ENCODE measurements at places on chromosomes 13 and 19. TPM values are rescaled to one million over a fixed set of nuclear protein-coding genes. Genes with fewer than 3 reads are reported as not detected.

Gene ZNF44
- 8.6 TPM for polyA plus RNA-seq

Gene BCAM
- 2.9 TPM for polyA plus RNA-seq

Gene CPT1C
- polyA plus RNA-seq = 1.9 TPM

Gene PLVAP
- 34.4 TPM for polyA plus RNA-seq

Gene PGLYRP1
- not detected for polyA plus RNA-seq

Gene PPP1R13L
- 12.7 TPM for polyA plus RNA-seq

Gene EPSTI1
- polyA plus RNA-seq = 18.2 TPM

Gene TUBA3C
- polyA plus RNA-seq = not detected

DNA sequence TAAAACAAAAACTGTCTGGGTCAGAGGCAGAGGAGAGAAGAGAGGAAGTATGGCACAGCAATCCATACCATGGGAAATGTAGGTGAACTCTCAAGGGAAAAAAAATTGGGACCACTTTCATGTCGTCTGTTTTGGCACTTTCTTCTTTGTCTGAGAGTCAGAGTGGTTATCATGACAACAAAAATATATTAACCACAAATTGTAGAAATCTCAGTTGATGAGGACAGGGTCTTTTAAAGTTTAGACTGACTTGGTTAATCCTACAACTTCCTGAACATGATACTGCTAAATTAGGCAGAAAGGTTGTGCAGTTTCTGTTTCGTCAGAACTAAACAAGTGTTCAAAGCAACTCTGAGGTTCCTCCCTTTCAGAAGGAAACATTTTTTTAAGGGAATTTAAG is 15.2 kb downstream of the KLF5 start:
- peak; percentile 54 for DNase-seq

DNA sequence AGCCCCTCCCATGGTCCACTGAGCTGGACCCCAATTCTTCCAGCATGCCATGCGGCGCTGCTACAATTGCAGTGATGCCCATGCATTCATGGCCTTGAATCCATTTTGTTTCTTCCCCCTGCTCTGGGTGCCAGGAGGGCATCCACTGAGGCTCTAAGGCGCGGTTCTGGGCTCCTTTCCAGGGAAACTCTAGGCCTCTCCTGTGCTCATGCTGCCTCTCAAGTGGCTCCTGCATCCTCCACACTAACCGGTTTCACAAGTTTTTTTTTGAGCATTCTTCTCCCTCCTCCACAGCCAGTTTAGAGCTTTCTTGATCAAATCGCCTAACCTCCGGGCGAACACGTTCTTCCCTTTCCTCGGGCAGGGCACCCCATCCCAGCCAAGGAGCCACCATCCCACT is 69.1 kb upstream of the FLT1 start:
- peak; percentile 41 for DNase-seq

- no peak for DNase-seq
These were observed 11.1 kb upstream of the TDRD12 start for GRCh38 chr19:32708457-32708856.

- DNase-seq = peak; percentile 29
These were observed 12.7 kb downstream of the EGLN2 start for GRCh38 chr19:40811478-40812341.

DNA sequence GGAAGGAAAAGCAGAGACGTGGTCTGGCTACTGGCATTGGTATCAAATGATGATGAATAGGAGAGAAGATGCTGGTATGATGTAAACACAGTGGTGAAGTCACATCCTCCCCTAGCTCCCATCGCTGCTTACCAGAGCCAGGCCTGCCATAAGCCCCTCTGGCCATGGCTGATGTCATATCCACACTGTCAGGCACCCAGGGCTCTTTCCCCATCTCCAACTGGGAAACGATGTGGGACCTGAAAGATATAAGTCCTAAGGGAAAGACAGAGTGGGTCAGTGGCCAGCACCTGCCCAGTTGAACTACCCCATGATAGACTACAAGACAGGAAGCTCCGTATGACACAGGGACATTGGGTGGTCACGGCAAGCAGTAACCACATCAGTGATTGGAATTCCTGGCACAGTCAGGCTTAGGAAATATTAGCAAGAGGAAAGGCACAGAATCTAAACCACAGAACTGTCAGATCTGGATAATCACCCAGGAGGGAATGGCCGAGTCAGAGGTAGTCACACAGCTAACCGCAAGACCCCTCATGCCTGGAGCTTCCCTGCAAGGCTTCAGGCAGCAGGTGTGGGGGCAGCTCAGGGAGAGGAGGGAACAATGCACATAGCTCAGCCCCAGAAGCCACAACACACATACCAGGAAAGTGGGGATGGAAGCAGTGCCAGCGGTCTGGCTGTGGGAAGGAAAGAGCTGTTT is 3.8 kb downstream of the ZNF792 start:
- DNase-seq = no peak

- DNase-seq = no peak
These were observed 656 bp upstream of the ZNF324 start for GRCh38 chr19:58466089-58466759.

DNA sequence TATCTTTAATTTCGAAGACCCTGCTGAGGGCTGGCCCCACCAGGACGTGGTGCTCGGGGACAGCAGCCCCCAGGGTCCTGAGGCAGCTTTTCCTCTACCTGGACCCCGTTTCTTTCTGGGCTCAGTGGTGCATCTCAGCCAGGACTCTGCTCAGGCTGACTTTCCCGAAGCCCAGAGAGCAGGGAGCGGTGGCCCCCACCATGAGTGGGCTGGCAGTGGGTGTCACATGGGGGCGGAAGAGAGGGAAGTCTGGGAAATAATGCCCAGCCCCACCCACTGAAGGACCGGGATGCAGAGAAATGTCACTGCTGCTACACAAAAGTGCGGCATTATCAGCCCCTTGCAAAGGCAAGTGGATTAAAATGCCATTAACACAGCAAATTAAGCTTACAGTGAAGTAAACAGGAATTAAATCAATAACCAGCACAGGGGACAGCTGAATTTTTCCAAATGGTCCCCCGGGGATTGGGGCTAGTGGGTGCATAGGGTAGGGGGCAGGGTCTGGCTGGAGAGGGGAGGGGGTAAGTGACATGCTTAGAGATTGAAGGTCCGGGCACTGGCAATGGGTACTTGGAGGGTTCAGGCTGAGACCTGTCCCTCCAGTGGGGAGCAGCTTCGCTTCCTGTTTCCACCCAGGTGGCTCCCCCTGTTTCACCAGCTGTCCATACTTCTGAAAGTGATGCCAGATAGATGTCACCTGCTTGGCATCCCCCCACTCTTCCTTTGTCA is 177.3 kb downstream of the URI1 start:
- no peak for DNase-seq

Measured in small intestine (tissue), 16 donors.